ENCODE measurements at places on chromosomes 16 and 17.

GRCh38 chr16:76241755-76242154 is 35.4 kb upstream of the CNTNAP4 start:
- DNase-seq, result no peak

DNA sequence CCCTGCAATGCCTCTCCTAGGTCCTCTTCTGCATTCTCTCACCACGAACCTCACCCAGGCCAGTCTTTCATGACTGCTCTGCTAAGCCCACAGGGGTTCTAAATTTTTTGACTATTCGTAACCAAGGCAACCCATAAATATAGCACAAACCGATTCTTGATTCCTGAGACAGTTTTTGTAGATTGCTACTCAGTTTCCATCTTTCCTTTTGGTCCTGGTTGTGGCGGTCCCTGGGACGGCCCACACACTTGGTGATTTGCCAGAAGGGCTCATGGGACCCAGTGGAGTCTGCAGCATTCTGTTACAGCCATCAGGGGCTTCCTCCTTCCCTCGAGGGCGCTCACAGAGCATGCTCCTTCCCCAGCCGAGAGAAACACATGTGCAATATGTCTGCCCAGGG is 23.4 kb upstream of the MGAT5B start:
- DNase-seq, result no peak

- peak; percentile 14 for DNase-seq
These were observed 5.8 kb upstream of the MEIOB start for GRCh38 chr16:1877804-1878203.

GRCh38 chr17:9928601-9929333 is 23.7 kb upstream of the RCVRN start:
- DNase-seq, result peak; percentile 34

- DNase-seq, result no peak
These were observed 7.9 kb downstream of the KRT37 start for GRCh38 chr17:41416479-41416878.

DNA sequence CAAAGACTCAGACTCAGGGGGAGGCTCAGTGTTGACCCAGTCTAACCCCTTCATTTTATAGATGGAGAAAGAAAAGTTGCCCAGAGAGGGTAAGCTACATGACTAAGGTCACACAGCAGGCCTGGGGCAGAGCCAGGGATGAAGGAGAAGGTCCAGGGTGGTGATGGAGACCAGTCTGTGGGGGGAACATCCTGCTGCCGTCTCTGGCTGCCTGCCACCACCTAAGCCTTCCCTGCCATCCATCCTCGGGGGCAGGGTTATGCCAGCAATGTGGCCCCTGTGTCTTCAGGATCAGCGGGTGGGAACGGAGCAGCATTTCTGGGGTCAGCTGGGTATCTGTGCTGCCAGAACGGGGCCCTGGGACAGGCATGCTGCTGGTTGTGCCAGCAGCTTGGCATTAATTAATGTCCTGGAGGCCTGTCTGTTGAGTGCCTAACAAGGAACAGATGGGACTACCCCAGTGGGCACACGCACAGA is 5.5 kb downstream of the DOK4 start:
- no peak for DNase-seq

GRCh38 chr16:79928142-79928873 is 327.8 kb upstream of the MAF start:
- DNase-seq, result no peak

DNA sequence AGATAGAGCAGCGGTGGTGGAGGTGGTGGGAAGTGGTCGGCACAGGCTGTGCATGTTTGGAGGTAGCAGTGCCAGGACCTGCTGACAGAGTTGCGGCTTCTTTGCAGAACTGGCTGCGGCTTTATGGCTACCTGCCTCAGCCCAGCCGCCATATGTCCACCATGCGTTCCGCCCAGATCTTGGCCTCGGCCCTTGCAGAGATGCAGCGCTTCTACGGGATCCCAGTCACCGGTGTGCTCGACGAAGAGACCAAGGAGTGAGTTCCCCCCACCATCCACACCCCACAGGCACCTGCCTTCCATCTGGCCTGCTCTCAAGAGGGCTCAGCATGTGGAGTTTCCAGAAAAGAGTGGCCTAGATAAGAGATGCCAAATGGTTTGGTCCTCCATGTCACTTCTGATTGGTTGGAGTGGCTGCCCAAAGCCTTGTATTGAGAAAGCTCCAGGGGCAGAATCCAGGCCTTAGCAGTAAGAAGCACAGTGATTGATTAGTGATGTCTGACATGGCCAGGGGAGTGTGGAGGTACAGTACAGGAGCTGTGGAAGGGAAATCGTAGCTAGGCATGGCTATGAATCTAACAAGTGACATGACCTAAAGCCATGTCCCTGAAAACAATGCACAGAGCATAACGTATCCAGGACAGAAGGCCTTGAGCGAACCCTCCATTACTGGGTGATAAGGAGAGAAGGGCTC is 12.0 kb downstream of the MMP15 start:
- DNase-seq, result no peak

Measured in epithelial cell of esophagus (primary cell).